Heart right ventricle (tissue), 16 donors: ENCODE measurements at places on chromosomes 7 and 10. TPM values are rescaled to one million over a fixed set of nuclear protein-coding genes. Genes with fewer than 3 reads are reported as not detected.

DNA sequence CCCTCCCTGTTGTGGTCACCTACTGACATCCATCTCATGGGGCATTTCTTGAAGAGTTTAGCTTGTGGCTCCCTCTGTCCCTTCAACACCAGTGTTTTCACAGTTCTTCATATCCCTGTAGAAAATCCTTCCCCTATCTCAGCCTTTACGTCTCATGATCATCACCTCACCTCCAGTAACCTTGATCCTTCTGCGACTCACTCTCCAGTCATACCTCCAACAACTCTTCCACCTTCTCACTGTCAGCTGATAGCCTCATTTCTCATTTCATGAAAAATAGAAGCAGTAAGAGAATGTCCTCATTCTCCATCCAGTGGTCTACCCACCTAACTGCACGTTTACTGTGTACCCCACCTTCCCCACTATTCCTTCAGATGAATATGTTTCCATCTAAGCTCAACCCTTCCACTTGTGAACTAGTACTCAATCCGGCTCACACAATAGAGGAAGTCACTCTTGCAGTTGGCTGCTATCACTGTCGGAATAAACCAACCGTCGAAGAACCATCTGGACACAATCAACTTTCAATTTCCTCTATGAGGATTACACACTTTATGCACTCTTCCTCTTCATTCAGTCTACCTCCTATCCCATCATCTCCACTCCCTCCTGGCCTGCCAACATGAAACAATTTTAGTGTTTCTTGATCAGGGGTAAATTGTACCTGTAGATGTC is 256.0 kb downstream of the AHR start:
- H3K4me1 ChIP-seq, result peaks cover 6% of the 10 kb centered on the region
- no peaks in the 10 kb centered on the region for H3K27me3 ChIP-seq
- no peak overlapping the region for H3K27ac ChIP-seq
- DNase-seq, result no peak

- no peak overlapping the region for H3K4me3 ChIP-seq
- no peaks in the 10 kb centered on the region for H3K27me3 ChIP-seq
- H3K27ac ChIP-seq, result no peak overlapping the region
- no peak for DNase-seq
- H3K4me1 ChIP-seq, result no peaks in the 10 kb centered on the region
Observed at GRCh38 chr7:70787286-70787685, 344.7 kb upstream of the GALNT17 start.

DENND11 gene
- 10.7 TPM for total RNA-seq

GRCh38 chr7:141975806-141976523 is 2.4 kb upstream of the TAS2R38 start:
- H3K27ac ChIP-seq, result no peak overlapping the region
- peak; percentile 67 for DNase-seq
- H3K4me1 ChIP-seq, result no peaks in the 10 kb centered on the region
- H3K4me3 ChIP-seq, result peak overlapping the region; percentile 30

EMX2 gene
- total RNA-seq, result not detected

DNA sequence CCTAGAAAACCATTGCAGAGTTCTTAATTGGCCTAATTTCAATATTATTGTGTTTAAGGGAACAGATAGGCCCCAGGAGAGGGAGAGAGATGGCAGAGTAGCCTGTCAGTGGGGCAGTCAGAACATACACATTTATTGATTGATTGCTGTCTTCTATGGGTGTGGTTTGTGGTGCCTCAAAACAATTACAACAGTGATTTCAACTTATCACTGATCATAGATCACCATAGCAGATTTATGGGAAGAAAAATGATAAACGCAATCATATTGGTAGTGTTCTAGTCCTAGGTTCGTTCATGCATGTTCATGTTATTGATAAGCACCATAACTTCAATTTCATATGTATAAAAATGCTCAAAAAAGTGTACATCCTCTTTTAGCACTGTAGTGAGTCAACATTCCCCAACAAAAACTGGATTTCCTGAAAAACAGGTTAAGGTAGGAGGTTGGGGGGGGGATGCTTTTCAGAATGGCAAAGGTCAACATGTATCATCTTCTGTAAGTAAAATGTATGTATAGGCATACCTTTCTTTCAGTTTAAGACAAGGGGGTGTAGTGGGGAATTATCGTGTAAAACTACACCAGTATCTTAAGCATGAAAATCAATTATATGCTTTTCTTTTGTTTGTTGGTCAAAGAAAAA is 1.1 kb upstream of the TNKS2 start:
- no peak for DNase-seq
- no peaks in the 10 kb centered on the region for H3K27me3 ChIP-seq
- H3K27ac ChIP-seq, result peak overlapping the region; percentile 93
- no peaks in the 10 kb centered on the region for H3K36me3 ChIP-seq
- peaks cover 14% of the 10 kb centered on the region for H3K4me1 ChIP-seq

PTF1A gene
- total RNA-seq, result not detected

AGBL3 gene
- 2.6 TPM for total RNA-seq

- no peaks in the 10 kb centered on the region for H3K27me3 ChIP-seq
- H3K4me1 ChIP-seq, result no peaks in the 10 kb centered on the region
- H3K27ac ChIP-seq, result no peak overlapping the region
- no peak for DNase-seq
- H3K4me3 ChIP-seq, result no peak overlapping the region
Observed at GRCh38 chr10:104081998-104082397, 3.7 kb downstream of the COL17A1 start.

- no peaks in the 10 kb centered on the region for H3K36me3 ChIP-seq
- peak overlapping the region; percentile 82 for H3K27ac ChIP-seq
- H3K4me3 ChIP-seq, result peak overlapping the region; percentile 69
- peak; percentile 79 for DNase-seq
- H3K4me1 ChIP-seq, result peaks cover 26% of the 10 kb centered on the region
Observed at GRCh38 chr7:4882169-4883032, 1.1 kb downstream of the RADIL start.

DNA sequence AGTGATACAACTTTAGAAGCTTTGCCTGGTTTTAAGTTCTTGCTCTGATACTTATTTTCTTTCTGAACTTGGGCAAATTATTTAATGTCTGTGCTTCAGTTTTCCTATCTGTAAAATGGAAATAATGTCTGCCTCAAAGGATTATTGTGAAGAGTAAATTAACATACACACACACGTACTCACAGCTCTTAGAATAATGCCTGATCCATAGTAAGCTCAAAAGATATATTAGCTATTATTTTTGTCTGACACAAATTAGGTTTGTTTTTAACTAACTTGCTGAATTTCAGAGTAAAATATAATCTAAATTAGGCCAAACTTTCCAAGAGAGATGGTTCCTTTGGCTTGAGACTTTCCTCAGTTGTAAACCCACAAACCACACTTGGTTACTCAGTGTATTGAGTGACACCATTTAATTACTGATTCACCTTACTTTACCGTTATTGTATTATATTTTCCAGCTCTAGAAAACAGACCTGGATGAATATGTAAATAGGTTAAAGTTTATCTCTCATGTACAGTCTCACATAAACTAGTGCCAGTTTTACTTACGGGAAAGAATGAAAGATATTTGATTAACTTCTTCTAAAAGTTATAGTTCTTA is 50.4 kb downstream of the VTI1A start:
- H3K27ac ChIP-seq, result no peak overlapping the region
- H3K27me3 ChIP-seq, result no peaks in the 10 kb centered on the region
- no peak overlapping the region for H3K4me3 ChIP-seq
- no peak for DNase-seq

DNA sequence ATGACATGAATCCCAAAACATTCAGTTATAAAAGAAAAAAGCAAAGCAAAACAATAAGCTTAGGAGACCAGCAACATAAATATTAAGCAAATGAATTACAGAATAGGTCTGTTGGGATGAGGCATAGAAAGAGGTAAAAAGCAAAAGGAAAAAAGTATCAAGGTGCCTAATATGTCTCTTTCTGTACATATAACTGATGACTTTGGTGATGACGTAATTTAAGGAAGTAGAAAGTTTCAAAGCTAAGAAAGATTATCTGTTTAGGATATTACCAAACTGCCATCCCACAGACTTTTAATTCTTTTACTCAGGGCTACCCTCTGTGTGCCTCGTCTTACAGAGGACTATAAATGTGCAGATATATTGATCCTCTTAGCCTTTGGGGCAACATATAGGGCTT is 1066.5 kb downstream of the SORCS3 start:
- DNase-seq, result no peak
- H3K36me3 ChIP-seq, result no peaks in the 10 kb centered on the region
- H3K4me1 ChIP-seq, result no peaks in the 10 kb centered on the region
- no peaks in the 10 kb centered on the region for H3K27me3 ChIP-seq

ODAD2 gene
- total RNA-seq, result 1.5 TPM

DNA sequence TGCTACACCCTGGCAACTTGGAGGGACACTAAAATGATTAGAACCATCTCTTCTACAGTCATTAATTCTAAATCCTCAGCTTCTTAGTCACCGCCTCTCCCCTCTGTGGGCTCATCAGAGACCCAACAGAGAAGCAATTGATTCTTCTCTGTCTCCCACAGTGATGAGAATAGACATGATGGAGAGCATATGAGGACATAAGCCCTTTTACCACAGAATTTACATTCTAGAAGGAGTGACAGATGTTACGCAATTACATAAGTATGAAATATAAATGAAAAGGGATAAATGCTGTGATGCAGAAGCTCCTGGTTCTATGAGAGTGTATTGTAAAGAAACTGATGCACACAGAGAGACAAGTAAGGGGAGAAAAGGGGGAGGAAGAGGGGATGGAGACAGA is 18.1 kb upstream of the ABCB5 start:
- no peaks in the 10 kb centered on the region for H3K4me1 ChIP-seq
- DNase-seq, result no peak
- no peak overlapping the region for H3K4me3 ChIP-seq
- H3K36me3 ChIP-seq, result no peaks in the 10 kb centered on the region
- no peak overlapping the region for H3K27ac ChIP-seq

DNA sequence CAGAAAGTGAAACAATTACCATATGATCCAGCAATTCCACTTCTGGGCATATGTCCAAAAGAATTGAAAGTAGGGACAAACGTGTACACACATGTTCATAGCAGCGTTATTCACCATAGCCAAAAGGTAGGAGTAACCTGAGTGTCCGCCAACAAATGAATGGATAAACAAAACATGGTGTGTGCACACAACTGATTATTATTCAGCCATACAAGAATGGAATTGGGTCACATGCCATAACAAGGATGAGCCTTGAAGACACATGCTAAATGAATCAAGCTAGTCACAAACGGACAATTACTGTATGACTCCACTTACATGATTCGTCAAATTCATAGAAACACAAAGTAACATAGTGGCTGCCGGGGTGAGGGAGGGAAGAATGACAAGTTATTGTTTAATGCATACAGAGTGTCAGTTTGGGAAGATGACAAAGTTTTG is 4.1 kb upstream of the OIT3 start:
- H3K4me3 ChIP-seq, result no peak overlapping the region
- DNase-seq, result no peak
- H3K4me1 ChIP-seq, result peaks cover 10% of the 10 kb centered on the region
- H3K36me3 ChIP-seq, result peaks cover 26% of the 10 kb centered on the region
- no peak overlapping the region for H3K27ac ChIP-seq

- no peaks in the 10 kb centered on the region for H3K27me3 ChIP-seq
- H3K27ac ChIP-seq, result no peak overlapping the region
- peaks cover 47% of the 10 kb centered on the region for H3K4me1 ChIP-seq
- no peak overlapping the region for H3K4me3 ChIP-seq
- DNase-seq, result no peak
Observed at GRCh38 chr7:151231080-151231479, 1.2 kb upstream of the CHPF2 start.

DNA sequence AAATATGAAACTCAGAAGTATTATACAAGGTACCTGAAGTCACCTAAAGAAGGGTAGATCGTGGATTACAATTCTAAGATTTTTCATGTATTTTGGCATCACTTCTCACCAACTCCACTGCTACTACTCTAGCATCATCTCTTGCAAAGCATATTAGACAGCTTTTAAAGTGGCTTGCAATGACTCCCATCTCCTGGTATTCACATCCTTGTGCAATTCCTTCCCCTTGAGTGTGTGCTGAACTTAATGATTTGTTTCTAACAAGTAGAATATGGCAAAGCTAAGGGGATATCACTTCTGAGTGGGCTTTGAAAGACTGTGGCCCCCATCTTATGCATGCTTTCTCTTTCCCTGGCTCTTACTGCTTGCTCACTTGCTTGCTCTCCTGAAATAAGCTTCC is 280.2 kb downstream of the SNX13 start:
- peaks cover 5% of the 10 kb centered on the region for H3K4me1 ChIP-seq
- no peaks in the 10 kb centered on the region for H3K27me3 ChIP-seq
- H3K36me3 ChIP-seq, result no peaks in the 10 kb centered on the region
- no peak overlapping the region for H3K4me3 ChIP-seq
- H3K27ac ChIP-seq, result no peak overlapping the region

CEP55 gene
- total RNA-seq, result 0.13 TPM

DNA sequence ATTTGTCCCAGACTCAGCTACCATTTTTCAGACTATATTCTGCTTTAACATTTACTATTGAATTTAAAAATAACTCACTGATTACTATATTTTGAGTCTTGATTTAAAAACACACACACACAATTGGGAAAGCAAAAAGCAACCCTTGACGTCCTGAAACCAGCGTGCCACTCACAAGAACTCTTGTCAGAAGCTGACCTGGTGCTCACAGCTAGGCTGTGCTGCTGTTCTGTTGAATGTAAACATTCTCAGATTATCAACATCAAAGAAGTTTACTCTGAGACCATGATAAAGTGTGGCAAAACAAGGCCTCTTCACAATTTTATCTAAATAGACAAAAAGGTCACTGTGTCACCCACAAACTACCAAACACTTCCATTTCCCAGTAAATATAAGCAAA is 62.6 kb upstream of the CACNA2D1 start:
- H3K4me1 ChIP-seq, result no peaks in the 10 kb centered on the region
- no peak for DNase-seq
- no peaks in the 10 kb centered on the region for H3K36me3 ChIP-seq
- H3K27ac ChIP-seq, result no peak overlapping the region
- peaks cover 5% of the 10 kb centered on the region for H3K27me3 ChIP-seq
- H3K4me3 ChIP-seq, result no peak overlapping the region

- no peak for DNase-seq
- no peak overlapping the region for H3K4me3 ChIP-seq
- H3K4me1 ChIP-seq, result no peaks in the 10 kb centered on the region
- no peaks in the 10 kb centered on the region for H3K27me3 ChIP-seq
- no peak overlapping the region for H3K27ac ChIP-seq
Observed at GRCh38 chr7:115941703-115942268, 88.8 kb downstream of the TFEC start.

- no peak overlapping the region for H3K27ac ChIP-seq
- H3K4me1 ChIP-seq, result no peaks in the 10 kb centered on the region
- no peaks in the 10 kb centered on the region for H3K36me3 ChIP-seq
- H3K27me3 ChIP-seq, result no peaks in the 10 kb centered on the region
Observed at GRCh38 chr7:129605960-129606614, 5.4 kb upstream of the NRF1 start.

SCART1 gene
- 0.64 TPM for total RNA-seq

- no peak overlapping the region for H3K4me3 ChIP-seq
- no peaks in the 10 kb centered on the region for H3K4me1 ChIP-seq
- no peaks in the 10 kb centered on the region for H3K36me3 ChIP-seq
- DNase-seq, result no peak
Observed at GRCh38 chr7:48971173-48971572, 46.8 kb downstream of the CDC14C start.

- H3K27me3 ChIP-seq, result peaks cover 33% of the 10 kb centered on the region
- no peaks in the 10 kb centered on the region for H3K36me3 ChIP-seq
- DNase-seq, result peak; percentile 47
Observed at GRCh38 chr7:93890464-93891068, at the start of gene TFPI2. TFPI2 (minus strand) TSS chr7:93890753; CDS start chr7:93890678, 75 bp downstream.

GRCh38 chr7:107993891-107994291 is 9.1 kb downstream of the LAMB1 start:
- H3K27ac ChIP-seq, result peak overlapping the region; percentile 72
- no peak for DNase-seq
- H3K27me3 ChIP-seq, result no peaks in the 10 kb centered on the region
- H3K36me3 ChIP-seq, result peaks cover 55% of the 10 kb centered on the region
